ENCODE measurements at places on chromosomes 11 and 22. TPM values are rescaled to one million over a fixed set of nuclear protein-coding genes. Genes with fewer than 3 reads are reported as not detected.
A peak's percentile ranks its signal among the peaks of the same experiment; 100 is the strongest.

DNA sequence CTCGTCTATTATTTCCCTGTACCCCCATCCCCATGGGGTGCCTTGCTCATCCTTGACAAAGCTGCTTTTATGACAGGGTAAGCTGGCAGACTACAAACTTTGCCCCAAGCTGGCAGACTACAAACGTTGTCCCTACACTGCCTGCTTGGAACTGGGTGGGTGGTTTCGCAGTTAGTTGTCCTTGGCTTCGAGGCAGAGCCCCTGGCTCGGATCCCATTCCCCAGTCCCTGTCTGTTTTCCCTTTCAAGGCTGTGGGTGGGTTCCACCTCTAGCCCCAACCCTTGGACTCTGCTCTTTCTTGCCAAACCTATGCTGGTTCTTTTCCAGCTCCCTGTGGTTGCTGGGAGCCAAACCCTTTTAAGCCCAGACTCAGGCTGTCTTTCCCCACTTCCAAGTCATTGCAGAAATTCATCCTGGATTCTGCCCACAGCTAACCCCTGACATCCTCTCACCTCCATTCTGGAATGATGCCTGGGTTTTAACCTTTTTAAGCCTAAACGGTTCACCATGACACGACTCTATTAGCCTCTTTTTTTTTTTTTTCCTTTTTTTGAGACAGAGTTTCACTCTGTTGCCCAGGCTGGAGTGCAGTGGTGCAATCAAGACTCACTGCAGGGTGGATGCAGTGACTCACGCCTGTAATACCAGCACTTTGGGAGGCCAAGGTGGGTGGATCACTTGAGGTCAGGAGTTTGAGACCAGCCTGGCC lies 9.2 kb upstream of the RBM14 start:
- H3K4me1 ChIP-seq = peaks cover 15% of the 10 kb centered on the region
- H3K27ac ChIP-seq = no peak overlapping the region
- no peak overlapping the region for H3K4me3 ChIP-seq
- no peak for DNase-seq
- H3K36me3 ChIP-seq = peaks cover 11% of the 10 kb centered on the region

GRCh38 chr11:85028329-85029101 lies 598.6 kb downstream of the DLG2 start:
- H3K36me3 ChIP-seq = no peaks in the 10 kb centered on the region
- no peaks in the 10 kb centered on the region for H3K4me1 ChIP-seq
- DNase-seq = no peak
- H3K4me3 ChIP-seq = no peak overlapping the region
- no peaks in the 10 kb centered on the region for H3K27me3 ChIP-seq
- no peak overlapping the region for H3K27ac ChIP-seq

DNA sequence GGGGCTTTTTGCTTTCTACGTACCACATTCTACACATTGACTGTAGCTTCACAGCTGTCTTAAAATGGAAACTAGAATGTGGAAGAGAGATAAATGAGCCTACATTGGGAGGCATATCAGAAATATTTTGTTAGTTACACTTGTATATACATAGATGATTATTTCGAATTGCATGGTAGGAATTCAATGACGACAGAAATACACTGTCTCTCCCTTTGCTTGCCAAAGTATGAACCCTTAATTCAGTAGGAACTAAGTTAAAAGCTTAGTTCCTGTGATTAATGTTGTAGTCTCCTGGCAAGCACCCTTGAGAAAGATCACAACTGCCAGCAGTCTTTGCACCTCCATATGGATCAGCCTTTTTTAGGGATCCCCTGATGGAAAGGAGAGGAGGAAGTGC lies 10.1 kb downstream of the C11orf87 start:
- H3K4me3 ChIP-seq = no peak overlapping the region
- no peaks in the 10 kb centered on the region for H3K4me1 ChIP-seq
- no peaks in the 10 kb centered on the region for H3K27me3 ChIP-seq
- no peak for DNase-seq

DNA sequence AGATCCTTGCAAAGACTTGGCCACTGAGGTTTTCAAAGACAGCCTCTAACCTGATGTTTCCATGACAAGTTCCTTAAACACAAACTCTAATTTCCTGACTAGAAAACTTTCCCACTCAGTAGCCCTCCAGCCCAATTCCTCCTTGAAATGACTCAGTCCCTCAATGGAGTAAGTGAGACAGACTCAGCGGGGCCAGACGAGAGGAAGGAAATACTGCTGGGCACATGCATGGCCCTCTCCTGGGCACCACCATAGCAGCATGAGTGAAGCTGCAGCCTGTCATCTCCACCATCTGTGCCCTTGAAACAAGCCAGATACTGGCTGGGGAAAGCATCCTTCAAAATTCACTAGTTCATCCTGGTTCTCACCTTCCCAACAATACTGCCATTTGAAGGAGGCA lies 76.2 kb upstream of the GDPD4 start:
- H3K4me1 ChIP-seq = peaks cover 9% of the 10 kb centered on the region
- H3K36me3 ChIP-seq = peaks cover 35% of the 10 kb centered on the region
- no peak overlapping the region for H3K4me3 ChIP-seq
- H3K27ac ChIP-seq = no peak overlapping the region
- H3K27me3 ChIP-seq = no peaks in the 10 kb centered on the region

DNA sequence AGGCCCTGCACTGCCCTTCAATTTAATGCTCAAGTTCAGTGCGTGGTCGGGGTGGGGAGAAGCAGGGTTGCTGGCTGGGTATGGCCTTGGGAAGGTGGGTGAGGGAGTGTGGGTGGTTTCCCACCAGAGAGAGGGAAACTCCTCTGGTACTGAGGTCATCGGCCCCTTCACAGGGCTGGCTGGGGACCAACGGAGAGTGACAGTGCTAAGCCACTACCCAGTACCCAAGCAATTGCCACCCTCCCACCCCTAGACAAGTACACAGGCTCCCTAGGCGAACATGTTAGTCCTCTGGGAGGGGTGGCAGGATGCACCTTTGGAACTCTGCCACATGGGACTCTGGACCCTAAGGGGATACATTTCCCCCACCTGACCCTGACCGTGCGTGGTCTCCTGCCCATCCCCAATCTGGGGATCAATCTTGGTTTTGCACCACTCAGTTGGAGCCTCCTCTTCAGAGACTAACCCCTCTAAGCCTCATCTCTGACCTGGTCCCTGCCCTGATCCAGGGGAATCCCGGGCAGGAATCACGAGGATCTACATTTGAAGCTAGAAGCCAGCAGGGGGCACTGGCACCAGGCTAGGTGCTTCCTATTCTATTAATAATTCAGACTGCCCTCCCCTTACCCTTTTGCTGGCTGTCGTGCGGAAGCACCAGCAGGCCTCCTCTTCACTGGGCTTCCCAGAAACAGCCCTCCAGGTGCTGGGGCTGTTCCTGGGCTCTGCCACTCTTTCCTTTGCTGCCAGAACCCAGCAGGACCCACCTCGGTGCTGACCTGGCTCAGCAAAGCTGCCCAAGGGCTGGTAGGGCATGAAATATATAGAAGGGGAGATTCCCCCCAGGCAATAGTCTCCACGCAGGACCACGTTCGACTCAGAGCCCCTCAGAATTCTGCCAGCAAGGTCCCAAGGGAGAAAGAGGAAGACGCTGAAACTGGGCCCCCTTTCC lies 377.7 kb downstream of the TENM4 start:
- no peak overlapping the region for H3K4me3 ChIP-seq
- H3K27me3 ChIP-seq = peaks cover 2% of the 10 kb centered on the region
- no peak for DNase-seq
- H3K4me1 ChIP-seq = no peaks in the 10 kb centered on the region
- H3K36me3 ChIP-seq = no peaks in the 10 kb centered on the region
- H3K27ac ChIP-seq = no peak overlapping the region

The GLB1L2 gene
- total RNA-seq = 3.1 TPM

DNA sequence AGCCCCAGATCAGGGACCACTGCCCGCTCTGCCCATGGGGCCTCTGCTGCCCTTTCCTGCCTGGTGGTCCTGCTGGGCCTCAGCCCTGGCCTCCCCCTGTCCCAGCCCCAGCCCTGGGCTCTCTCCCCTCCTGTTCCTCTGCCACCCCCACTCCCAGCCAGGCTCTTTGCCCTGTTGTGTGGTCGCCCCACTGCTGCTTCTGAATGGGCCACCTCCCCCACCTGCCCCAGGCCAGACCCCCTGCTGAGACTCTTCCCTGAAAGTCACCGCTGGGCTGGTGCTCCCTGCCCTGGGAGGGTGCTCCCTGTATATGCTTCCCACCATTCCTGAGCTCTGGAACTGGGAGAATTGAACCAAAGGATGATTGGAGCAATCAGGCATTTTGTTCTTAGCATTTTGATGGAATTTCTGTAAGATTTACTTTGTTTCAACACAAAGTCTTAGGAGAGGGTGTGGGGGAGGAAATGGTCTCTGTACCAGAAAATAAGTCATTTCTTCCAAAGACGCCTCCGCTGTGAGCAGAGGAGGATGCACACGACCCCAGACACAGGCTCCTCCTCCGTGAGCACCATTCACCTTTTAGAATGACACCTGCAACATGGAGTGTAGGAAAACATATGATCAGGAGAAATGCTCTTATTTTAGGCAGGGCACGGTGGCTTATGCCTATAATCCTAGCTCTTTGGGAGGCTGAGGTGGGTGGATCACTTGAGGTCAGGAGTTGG lies 5.2 kb downstream of the APOBEC3B start:
- H3K4me3 ChIP-seq = peak overlapping the region; percentile 26
- peaks cover 44% of the 10 kb centered on the region for H3K36me3 ChIP-seq
- H3K4me1 ChIP-seq = peaks cover 56% of the 10 kb centered on the region
- H3K27ac ChIP-seq = peak overlapping the region; percentile 63
- H3K27me3 ChIP-seq = no peaks in the 10 kb centered on the region

DNA sequence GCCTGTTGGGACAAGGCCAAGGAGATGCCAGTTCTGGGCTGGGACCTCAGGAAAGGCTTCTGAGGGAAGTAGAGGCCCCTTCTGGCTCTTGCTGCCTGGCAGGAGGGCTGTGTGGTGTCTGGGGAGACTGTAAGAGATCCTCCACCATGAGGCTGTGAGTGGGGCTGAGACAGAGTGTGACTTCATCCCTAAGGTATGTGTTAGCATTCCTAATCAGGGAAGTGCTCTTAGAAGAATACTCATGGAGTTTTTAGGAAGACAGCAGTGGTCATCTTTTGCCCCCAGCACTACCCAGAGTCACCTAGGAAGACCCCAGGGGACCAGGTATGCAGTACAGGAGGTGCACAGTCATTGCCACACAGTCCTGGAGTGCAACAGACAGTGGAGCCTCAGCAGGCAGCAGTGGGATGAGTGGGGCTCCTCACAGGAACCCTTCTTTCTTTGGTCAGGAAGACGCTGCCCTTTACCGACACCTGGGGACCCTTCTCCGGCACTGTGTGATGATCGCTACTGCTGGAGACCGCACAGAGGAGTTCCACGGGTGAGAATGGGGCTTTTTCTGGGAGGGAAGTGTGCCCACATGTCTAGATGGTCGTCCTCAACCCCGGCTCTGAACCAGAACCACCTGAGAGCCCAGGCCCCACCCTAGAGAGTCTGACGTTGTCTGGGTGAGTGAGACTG lies 2.8 kb downstream of the RIC8A start:
- DNase-seq = no peak
- H3K36me3 ChIP-seq = peaks cover 77% of the 10 kb centered on the region
- H3K4me3 ChIP-seq = peak overlapping the region; percentile 100
- H3K4me1 ChIP-seq = peaks cover 12% of the 10 kb centered on the region

The SAA4 gene
- total RNA-seq = not detected
